ENCODE measurements at places on chromosomes 12 and 14.

DNA sequence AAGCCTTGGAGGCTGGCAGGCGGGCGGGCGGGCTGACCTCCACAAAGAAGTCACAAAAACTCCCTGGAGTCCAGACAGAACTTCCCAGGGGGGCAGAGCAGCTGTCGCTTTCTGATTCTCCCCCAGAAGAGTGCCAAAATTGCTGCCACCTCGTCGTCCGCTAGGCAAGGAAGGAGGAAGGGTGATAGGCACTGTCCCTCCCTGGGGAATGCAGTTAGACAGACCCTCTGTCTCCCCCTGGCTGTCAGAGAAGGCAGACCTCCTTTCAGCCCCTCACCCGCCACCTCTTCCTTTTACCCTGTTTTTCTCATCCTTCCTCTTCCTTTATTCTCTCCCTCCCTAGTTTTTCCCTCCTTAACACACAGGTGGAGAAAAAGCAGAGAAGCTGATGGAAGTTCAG is 18.7 kb downstream of the GRIN2B start:
- no peak for DNase-seq

- no peak for DNase-seq
Observed at GRCh38 chr12:58367041-58367440, 425.7 kb downstream of the ATP23 start.

GRCh38 chr12:44246482-44247105 is 410.7 kb downstream of the TMEM117 start:
- no peak for DNase-seq

- DNase-seq: no peak
Observed at GRCh38 chr12:58882826-58883225, 37.5 kb downstream of the LRIG3 start.

DNA sequence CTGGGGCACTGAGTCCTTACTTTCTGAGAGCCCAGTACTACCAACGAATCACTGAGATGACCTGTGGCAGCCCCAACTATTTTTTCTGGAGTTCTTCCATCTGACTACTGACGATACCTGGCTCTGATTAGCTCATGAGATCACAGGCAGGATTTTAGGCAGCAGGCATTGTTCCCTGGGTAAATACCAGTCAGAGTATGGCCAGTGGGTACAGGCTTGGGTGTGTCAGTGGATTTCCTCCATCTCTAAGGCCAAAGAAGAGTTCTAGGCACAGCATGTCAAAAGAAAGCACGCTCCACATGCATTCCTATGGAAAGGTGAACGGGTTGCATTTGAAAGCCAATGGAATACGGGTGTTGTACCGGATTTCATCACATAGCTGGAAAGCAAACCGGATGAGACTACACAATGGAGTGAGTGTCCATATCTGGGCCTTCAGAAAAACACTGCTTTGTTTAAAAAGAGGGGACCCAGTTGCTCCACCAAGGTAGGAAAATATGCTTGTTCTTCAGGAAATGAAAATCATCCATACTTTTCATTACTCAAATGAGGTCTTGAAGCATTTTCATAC is 55.0 kb downstream of the PAX9 start:
- DNase-seq: no peak

DNA sequence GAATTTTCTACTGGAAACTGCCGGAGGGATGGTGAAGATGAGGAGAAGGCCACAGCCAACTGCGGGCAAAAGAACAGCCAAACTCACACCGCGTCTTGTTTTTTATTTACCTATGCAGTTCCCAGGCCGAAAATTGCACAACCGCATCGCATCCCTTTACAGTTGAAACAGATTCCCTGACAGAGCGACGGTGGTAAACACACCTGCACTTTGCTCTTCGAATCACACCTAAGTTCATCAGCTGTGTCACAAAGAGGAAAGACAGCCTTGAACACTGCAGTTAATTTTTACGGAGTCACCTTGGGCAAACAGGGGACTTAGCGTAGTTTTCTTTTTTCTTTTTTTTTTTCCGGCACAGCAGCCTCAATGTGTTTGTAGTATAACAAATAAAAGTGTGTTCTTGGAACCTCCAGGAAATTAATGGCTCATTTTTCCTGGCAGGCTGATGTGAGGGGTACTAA is 272.0 kb upstream of the DIO3 start:
- DNase-seq: no peak

DNA sequence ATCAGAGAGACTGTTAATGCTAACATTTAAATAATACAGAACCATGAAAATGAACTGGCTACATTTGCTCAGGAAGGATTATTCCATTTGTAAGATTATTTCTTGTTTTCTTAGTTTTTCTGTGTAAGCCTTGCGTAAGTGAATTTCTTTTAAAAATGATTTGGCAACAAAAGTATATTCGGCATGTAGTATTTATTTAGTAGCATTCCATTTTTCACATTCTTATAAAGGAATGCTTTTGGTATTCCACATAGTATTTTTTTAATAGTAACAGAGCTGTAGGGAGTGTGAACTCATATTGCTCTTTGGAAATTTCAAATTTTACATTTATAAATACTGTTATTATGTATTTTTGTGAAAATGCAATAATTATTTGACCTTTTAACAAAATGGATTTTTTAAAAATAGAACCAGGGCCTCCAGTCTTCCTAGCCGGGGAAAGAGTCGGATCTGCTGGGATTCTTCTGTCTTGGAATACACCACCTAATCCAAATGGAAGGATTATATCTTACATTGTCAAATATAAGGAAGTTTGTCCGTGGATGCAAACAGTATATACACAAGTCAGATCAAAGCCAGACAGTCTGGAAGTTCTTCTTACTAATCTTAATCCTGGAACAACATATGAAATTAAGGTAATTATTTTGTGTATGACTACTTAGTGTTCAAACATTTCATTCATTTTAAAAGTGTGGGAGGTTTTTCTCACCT is 1.2 kb downstream of the PTPRQ start:
- DNase-seq: no peak

GRCh38 chr12:6182279-6182898 is 17.8 kb upstream of the CD9 start:
- no peak for DNase-seq

- DNase-seq: no peak
Observed at GRCh38 chr12:71727958-71728357, 26.7 kb upstream of the RAB21 start.

GRCh38 chr12:26298785-26299621 is 103.6 kb downstream of the SSPN start:
- no peak for DNase-seq

DNA sequence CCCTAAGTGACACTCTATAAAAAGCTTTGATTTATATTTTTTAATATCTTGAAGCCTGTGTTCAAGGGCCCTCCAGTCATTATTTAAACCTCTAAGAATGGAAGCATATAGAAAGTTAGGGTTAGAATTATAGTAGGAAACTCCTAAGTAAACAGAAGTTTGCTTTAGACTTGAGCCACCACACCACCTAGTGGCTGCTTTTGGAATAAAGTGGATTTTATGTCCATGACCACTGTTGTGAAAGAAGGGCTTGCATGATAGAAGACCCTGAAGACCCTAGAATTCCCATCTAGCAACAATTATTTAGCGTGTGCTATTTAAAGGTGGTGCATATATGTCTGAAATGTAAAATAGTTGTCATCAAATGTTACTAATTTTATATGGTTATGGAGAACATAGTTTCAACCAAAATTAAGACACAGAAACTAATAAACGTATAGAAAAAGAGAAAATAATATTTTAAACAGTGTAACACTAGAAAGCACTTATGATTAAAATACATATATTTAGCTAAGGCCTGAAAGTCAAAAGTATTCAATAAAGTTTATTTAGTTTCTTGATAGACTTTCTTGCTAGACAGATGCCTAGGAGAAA is 21.3 kb downstream of the LRRIQ1 start:
- peak; percentile 2 for DNase-seq

DNA sequence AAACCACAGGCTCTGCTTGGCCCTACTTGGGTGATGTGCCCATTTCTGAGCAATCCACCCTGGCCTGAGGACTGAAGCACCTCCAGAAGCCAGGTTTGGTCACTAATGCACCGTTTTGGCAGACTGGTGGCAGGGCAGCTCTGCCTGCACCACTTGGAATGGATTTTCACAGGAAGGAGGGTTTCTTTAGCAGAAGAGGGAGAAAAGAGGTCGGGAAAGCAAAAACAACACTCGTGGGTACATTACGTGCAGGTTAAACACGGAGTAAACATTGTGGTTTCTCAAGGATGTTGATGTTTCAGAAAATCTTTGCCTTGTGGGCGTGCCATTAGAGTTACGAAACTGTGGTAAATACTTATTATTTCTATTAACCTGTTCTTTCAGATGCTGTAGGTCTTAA is 70.8 kb downstream of the KCNA5 start:
- DNase-seq: no peak

GRCh38 chr12:94273272-94273671 is 124.9 kb downstream of the PLXNC1 start:
- no peak for DNase-seq

DNA sequence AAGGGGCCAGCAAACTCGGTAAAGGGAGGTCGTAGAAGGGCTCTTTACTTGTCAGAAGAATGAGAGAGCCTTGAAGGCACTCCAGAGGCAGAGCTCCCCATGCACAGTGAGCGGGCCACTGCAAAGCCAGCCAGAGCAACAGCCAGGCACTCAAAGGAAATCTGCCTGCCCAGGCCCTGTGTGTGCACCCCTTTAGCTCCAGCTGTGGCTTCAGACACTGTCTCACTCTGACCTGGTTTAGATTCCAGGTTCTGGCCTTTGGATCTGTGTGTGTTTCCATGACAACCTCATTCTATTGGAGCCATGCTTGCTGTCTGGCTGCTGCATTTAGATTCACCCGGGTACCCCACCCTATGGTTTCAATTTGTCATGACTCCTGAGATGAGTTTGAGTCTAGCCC is 170.3 kb downstream of the CAPZA3 start:
- DNase-seq: no peak

DNA sequence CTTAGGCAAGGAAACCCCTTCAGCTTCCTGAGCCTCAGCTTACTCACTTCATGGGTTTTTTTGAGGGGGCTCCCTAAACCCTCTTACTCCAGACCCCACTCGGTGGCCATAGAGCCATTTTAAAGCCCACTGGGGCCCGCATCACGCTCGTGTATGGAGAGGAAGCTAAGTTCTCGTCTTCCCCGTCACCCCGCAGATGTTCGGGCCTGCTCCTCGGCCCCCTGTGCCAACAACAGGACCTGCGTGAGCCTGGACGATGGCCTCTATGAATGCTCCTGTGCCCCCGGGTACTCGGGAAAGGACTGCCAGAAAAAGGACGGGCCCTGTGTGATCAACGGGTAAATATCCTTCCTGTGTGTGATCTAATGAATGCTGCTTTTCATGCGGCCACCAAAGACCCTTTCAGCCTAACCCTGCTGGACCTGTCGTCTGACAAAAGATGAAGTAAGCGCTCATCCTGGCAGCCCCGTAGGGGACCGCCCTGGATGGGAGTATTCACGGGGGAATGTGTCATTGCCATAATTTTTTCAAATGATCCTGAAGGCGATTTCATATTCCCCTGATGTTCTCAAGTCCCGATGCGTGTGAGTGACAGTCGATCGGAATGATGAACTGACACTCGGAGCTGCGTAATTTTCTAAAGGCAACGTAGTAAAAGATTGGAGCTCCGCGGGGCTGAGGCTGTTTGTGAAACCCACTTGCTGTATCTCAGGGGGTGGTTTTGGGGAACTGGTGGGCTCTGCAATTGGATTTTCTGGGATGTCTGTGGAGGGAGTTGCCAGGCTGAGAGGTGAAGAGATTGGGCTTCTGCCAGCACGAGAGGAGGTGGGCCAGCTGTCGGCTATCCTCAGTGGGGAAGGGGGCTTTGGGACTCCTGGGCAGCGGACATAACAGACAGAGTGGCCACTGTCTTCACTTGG is 5.4 kb downstream of the DLK1 start:
- DNase-seq: no peak

DNA sequence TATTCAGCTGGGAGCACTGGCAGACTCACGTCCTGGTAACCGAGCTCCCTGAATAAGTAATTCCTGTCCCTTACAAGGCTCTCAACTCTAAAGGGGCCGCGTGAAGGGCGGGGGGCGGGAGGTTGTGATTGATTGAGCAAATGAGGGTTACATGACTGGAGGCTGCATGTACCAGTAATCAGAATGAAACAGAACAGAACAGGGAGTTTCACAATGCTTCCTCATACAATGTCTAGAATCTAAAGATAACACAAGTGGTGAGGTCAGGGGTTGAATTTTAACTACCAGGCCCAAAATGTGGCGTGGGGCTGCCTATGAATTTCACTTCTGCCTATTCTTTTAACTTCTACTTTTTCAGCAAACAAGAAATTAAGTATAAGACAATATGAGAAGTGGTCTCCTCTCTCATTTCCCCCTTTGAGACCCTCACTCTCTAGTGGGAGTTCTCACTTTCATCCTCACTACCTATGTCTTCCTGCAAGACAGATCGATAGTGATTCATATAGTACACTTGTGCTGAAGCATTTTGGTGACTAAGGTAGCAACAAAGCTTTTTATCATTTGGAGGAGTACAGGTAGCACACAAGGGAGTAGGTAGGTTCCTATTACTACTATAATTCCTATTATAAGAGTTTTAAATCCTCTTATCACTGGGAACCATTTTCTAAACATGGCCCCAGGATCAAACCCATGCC is 239.8 kb downstream of the KTN1 start:
- no peak for DNase-seq

- DNase-seq: no peak
Observed at GRCh38 chr12:71772735-71773134, 18.1 kb downstream of the RAB21 start.

DNA sequence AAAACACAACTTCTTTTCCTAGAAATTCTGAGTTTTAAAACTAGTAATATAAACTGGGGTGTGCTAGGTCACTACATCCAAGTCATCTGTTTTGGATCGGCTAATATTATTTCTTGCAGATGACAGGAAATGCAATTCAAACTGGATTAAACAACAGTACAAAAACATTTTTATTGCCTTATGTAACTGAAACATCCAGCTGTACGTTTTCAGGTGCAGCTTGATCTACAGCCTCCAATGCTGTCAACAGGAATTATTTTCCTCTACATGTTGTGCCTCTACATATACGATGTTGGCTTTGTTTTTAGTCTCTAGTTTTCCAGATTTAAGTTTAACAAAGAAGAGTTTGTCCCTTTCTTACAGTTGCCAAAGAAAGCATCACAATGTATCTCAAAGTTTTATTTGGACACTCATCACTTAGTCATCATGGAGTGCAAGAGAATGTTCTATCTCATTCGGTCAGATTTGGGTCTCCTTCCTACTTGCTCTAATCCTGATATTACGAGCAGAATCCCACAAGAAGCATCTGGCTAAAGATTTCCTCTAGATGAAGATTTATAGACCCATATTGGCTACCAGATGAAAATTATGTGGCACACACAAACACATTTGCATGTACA is 326.7 kb downstream of the SLC6A15 start:
- DNase-seq: no peak

DNA sequence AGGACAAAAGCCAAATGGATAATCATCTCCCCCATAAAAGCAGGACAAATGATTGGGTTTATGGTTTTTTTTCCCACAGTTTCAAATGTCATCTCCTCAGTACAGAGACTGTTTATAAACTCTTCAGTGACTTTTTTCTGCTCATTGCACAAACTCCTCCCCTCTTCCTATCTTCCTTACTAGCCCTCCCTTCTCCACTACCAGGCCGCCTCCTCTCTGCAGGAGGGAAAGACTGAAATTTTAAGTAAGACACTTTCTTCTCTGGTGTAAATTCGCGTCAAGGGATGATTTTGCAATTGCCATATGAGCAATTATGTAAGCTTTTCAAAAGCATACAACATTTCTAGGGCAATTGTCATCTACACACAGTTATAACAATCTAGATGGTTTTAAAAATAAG is 37.0 kb downstream of the BTG1 start:
- no peak for DNase-seq

GRCh38 chr14:104226421-104227383 is 88.3 kb downstream of the KIF26A start:
- no peak for DNase-seq

- DNase-seq: no peak
Observed at GRCh38 chr12:79895071-79895470, 39.8 kb downstream of the PPP1R12A start.

- no peak for DNase-seq
Observed at GRCh38 chr14:102930753-102931579, 8.5 kb downstream of the AMN start.
